ENCODE measurements at places on chromosomes 12 and 14.

GRCh38 chr14:59630288-59630963 is 53.8 kb upstream of the CCDC175 start:
- DNase-seq: peak; percentile 0

DNA sequence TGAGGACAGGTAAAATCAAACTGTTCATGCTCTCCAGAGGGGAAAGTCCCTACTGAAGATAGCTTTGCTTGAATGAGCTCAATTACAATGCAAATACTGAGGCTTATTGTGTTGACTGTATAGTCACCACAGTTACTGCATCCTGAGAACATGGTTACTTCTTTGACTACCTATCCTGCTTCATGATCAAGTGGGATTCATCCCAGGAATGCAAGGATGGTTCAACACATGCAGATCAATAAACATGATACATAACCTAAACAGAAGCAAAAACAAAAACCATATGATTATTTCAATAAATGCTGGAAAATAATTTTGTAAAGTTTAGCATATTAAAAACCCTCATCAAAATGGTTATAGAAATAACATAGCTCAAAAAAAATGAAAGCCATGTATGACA is 32.9 kb upstream of the P2RX7 start:
- DNase-seq: no peak

DNA sequence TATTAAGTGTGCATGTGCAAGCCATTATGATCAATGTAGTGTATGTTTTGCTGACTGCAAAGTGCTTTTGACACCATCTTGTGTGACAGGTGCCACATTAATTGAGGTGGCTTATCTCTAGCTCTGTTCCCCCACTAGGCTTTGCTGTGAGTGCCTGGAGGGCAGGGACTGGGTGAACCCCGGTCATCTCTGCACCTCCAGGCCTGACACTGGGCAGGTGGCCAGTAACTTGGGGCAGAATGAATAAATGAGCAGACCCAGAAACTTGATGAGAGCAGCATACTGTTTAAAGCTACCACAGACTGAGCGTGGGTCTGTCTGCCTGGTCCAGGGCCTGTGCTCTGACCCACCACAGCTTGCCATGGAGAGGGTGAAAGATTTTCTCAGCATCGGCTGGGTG is 151.6 kb downstream of the CALM1 start:
- no peak for DNase-seq

- no peak for DNase-seq
Observed at GRCh38 chr12:57323416-57323815, 72.4 kb upstream of the STAC3 start.

GRCh38 chr12:69028941-69029729 is 96.2 kb upstream of the CPM start:
- DNase-seq: no peak

GRCh38 chr14:31864937-31865855 is 211.9 kb upstream of the ARHGAP5 start:
- no peak for DNase-seq

GRCh38 chr12:52222692-52223091 is 10.4 kb upstream of the KRT7 start:
- DNase-seq: no peak

GRCh38 chr14:39568809-39569538 is 136.7 kb upstream of the FBXO33 start:
- no peak for DNase-seq

GRCh38 chr12:122067548-122067947 is 11.0 kb upstream of the MLXIP start:
- no peak for DNase-seq

DNA sequence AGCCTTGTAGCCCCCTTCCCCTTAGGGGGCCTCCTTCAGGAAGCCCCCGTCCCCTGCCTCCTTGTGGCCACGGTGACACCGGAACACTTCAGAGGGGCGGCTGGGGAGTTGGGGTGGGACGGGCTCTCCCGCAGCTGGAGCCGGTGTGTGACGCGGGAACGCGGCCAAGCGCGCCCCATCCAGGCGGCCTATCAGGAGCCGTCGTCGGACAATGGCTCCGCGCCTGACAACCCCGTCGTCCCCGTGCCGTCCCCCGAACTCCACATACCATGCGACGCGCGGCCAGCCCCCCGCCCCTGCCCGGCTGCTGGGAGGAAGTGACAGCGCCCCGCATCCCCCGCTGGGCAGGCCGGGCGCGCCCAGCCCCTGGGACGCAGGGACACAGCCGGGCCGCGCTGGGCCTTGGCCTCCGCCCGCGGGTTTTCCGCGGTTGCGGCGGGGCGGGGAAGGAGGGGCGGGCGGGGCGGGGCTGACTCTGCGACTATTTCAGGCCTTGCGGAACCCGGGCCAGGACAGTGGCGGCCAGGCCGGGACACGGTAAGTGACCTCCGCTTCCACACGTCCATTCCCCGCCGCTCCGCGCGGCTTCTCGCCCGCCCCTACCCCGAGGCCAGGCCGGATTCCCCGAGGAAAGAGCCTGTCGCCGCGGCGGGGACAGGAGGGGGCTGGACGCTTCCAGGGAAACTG is at the start of gene TNFAIP2:
TNFAIP2 (plus strand) TSS at position 515 of the 687 bp plus-strand sequence. CDS start 2,997 bp downstream, outside the sequence.
- no peak for DNase-seq

GRCh38 chr14:94136575-94137331 is 7.3 kb upstream of the IFI27L2 start:
- DNase-seq: peak; percentile 81

DNA sequence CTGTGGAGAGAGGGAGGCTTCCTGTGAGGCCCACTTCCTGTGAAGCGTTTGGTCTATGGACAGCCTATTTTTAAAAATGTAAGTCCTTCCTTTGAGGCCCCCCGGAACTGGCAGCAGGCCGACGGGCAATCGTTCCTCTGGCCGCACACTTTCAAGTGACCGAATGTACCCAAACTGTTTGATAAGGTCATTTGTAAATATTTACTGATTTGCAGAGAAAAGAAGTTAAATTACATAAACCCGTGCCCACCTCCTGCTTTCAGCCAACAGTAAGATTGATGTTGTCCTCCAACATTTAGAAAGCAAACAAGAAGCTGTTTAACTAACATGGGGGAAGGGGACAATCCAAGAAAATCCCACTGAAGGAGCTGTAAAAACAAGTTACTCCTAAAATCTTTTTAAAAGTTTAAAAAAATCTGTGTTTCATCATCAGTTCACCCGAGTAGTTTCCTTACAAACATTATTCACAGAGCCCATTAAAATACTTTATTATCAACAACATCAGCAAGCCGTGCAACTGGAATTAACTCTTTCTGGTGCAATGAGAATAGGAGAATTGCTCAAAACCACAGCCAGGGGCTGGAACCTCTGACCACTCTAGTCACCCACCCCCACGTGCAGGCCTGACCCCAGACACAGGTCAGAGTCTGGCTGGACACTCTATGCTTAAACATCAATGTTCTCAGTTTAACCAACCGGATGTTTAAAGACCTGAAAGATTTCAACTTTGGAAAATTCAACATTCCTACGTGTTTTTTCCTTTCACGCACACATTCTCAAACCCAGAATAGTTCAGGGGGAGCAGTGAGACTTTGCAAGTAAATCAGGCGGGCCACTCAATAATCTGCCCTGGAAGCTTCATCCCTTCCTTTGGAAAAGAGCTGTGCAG is 65.3 kb downstream of the FOXN3 start:
- no peak for DNase-seq

DNA sequence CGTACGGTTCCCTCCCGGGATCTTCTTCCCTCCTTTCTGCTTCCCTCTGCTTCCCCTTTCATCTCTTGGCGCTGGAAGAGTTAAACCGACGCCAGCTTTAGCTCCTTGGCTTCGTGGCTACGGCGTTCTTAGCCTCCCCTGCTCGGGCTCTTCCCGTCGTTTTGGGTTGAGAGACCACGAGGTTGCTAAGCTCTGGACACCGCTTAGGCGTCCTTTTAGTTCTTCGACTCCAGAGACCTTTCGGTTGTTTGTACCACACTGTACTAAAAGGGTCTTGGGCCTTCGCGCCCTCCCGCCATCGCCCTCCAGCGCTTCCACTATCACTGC is 545 bp downstream of the CPSF2 start:
- DNase-seq: no peak

- no peak for DNase-seq
Observed at GRCh38 chr12:128643155-128643554, 180.6 kb downstream of the SLC15A4 start.

DNA sequence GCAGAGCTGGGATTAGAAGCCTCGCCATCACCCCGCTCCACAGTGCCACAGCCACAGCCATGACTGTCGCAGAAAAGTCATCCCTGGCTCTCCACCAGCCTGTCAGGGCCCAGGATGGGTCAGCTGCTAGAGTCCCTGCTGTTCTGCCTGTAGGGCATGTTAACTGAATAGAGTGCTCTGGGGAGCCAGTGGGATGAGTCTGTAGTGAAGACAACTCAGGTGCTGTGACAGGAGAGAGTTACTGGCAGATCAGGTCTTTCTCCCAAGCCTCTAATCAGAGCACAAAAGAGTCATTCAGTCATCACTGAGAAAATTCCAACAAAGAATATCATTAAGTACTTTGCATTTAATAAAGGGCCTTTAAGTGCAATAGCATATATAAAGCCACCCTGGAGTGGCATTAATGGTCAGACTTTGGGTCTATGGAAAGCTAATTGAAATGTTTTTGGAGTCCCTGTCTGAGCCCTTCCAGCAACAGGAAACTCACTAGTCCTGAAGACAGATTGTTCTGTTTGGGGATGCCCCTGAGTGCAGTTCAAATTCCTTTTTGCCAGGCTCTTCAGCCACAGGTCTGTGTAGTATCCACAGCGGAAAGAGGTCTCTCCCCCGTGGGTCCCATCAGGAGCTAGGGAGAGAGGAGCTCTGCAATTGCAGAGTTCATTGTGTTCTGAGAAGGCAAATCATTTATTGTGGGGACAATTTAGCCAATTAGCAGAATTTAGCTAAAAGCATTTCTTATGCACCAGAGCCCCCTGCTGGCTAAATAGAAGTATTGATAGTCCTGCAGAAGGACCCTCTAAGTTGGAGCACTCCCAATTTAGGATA is 45.2 kb upstream of the C14orf132 start:
- DNase-seq: no peak

- DNase-seq: no peak
Observed at GRCh38 chr12:117144599-117144998, 45.4 kb upstream of the TESC start.

GRCh38 chr12:15650399-15651128 is 138.6 kb downstream of the EPS8 start:
- DNase-seq: no peak

DNA sequence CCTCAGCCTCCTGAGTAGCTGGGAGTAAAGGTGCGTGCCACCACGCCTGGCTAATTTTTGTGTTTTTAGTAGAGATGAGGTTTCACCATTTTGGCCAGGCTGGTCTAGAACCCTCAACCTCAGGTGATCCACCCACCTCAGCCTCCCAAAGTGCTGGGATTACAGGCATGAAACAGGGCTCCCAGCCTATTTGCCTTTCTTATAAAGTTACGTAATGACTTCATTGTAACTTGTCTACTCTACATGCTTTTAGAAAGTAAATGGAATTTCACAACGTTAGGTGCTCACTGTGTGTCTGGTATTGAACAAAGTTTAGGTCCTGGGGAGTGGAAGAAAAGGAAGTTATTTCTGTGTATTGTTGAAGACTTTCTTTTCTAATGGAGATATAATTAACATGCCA is 12.5 kb downstream of the CFAP251 start:
- DNase-seq: no peak

DNA sequence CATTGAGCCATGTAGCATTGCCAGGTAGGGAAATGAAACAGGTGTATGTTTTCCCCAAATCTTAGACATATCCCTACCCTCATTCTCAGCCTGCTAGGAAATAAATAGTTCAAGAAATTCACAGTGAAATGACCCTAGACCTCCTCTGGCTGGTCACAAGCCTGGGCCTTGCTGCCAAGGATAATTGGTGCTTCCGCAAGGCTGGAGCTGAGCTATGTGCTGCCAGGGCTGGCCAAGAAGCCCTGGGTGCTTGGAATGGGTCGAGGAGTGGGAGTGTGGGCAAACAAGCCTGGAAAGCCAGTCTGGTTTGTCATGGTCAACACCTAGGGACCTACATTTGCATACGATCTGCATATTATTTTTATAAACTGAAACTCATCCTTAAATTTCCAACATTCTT is 31.3 kb upstream of the SLC10A1 start:
- DNase-seq: no peak

- DNase-seq: no peak
Observed at GRCh38 chr12:104182144-104182543, 33.4 kb upstream of the TXNRD1 start.

- no peak for DNase-seq
Observed at GRCh38 chr14:38174711-38175110, 33.0 kb upstream of the SSTR1 start.

GRCh38 chr12:130715998-130716968 is at the start of gene RIMBP2:
RIMBP2 (minus strand) TSS chr12:130716299; CDS start chr12:130479013, 237,286 bp downstream.
- DNase-seq: no peak

DNA sequence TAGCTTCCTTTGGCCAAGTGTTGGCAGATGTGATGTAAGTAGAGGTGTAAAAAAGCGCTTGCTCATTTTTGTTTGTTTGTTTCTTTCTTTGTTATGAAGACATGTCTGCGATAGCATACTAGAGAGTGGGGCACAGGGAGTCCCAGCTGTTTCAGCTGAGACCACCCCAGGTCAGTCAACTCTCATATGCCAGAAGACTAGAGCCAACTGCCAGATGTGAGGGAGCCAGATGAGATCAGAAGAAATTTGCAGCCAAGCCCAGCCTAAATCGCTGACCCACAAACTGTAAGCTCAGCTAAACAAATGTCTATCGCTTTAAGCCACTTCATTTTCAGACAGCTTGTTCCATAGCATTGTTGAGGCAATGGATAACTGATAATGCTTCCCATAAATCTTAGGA is 397.1 kb downstream of the APAF1 start:
- DNase-seq: no peak

GRCh38 chr14:35336494-35337268 is 44.5 kb downstream of the PSMA6 start:
- no peak for DNase-seq

- no peak for DNase-seq
Observed at GRCh38 chr14:32478050-32478449, 149.0 kb downstream of the AKAP6 start.

GRCh38 chr14:93987376-93987775 is 9.7 kb upstream of the CCDC197 start:
- no peak for DNase-seq

DNA sequence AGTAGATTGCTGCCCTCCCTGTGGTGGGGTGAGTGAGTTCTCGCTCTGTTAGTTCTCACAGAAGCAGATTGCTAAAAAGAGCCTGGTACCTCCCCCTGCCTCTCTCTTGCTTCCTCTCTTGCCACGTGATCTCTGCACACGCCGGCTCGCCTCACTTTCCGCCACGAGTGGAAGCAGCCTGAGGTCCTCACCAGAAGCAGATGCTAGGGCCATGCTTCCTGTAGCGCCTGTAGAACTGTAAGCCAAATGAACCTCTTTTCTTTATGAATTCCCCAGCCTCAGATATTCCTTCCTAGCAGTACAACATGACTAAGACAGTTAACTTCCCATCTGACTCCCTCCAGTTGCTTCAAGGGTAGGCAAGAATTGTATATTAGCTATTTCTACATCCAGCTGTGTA is 76.2 kb downstream of the ETV6 start:
- DNase-seq: no peak

DNA sequence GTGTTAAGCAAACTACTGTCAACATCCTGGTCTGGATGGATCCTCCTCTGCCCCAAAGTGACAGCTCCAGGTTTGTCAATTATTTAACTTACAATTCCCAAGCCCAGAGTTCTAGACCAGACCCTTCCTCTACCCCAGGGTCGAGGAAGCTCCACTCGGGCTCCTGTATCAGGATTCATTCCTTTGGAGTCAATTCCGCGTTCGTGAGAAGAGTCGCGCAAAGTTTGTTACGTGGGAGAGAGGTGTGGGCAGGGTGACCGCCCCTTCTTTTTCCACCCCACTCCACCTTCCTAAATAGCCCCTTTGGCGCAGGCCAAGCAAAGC is 479 bp downstream of the SEL1L start:
- DNase-seq: no peak

- DNase-seq: no peak
Observed at GRCh38 chr12:67410246-67410645, 141.1 kb downstream of the CAND1 start.
